MCF 10A (cell line): ENCODE measurements at places on chromosomes 5 and 9.
A peak's percentile ranks its signal among the peaks of the same experiment; 100 is the strongest.

- no peak for DNase-seq
These were observed 5.8 kb downstream of the OCLN start for GRCh38 chr5:69498384-69498783.

DNA sequence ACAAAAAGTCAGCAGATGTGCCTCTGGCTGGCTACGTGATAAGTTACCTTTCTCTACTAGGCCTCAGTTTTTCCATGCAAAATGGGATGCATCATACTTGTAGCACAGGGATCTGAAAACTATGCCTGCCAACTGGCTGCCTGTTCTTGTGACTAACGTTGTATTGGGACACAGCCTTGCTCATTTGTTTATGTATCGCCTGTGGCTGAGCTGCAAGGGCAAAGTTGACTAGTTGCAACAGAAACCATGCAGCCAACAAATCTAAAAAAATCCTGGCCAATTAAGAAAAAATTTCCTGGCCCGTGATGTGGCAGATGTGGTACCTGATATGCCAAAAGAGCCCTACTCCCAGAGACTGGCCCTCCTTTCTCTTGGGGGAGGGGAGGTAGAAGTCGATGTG lies 131.3 kb downstream of the SEC61B start:
- peak; percentile 92 for DNase-seq

DNA sequence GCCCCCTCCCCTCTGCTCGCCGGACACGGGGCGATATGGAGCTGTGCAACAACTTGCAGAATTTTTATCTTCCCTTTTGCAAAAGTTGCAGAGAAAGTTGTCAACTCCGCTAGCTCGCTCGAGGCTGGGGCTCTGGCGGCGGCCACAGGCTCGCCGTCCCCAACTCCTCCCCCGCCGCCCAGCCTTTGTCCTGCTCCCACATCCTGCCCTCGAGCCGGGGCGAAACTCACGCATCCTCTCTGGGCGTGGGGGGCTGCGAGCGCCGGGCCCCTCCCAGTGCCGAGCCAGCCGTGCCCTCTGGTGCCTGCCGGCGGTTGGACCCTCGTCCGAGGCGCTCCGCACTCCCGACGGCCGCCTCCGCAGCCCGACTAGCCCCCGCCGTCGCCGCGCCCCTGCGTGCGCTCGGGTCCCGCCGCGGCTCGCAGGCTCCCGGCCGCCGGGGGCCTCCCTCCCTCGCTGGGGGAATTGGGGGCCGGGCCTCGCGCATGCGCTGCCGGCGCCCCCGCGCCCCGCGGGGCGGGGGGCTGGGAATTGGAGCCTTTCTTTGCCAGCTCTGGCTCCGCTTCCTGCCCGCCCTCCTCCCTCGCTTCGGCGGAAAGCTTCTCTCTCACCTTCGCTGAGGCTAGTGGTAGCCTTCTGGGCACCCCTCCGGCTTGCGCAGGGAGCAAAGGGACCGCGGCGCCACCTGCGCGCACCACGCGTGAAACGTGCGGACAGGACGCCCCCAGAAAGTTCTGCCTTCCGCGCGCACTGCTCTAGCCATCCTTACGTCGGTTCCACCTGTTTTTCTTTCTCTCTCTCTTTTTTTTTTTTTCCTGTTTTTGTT lies at the start of gene CCNJL:
Gene CCNJL, minus strand, starts transcription at position 431 of the 826 bp plus-strand sequence. CDS start 641 bp downstream, outside the sequence.
- peak; percentile 59 for DNase-seq

DNA sequence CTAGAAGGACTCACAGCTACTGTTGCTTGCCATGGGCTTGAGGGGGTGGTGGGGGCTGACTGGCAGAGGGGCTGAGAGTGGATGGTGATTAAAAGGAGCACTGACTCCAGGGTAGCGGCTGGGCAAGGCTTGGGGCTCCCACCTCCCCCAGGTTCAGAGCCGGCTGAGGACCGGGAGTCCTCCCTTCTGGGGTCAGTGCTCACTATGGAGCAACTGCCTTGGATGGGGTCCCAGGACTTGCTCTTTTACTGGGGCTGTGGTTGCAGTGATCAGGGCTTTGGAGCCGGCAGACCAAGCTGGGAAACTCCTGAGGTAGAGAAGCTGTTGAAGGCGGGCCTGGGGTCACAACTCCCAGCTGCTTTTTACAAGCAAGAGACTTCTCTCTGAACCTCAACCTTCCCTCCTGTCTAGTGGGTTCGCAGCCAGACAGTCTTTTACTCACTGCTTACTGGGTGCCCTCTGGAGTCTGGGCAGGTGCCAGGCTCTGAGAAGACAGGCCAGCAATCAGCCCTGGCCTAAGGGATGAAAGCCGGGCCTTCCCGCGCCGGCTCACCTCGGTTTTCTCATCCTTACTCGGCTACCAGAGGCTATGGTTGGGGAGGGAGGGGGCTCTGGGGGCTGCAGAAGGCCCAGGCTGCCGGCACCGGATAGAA lies 795 bp upstream of the ASS1 start:
- DNase-seq, result peak; percentile 38

GRCh38 chr9:122468735-122469134 lies 9.0 kb downstream of the OR1J1 start:
- no peak for DNase-seq

GRCh38 chr5:102778478-102778877 lies 23.4 kb downstream of the PAM start:
- DNase-seq, result peak; percentile 58

- peak; percentile 48 for DNase-seq
These were observed 218.1 kb upstream of the CD180 start for GRCh38 chr5:67414712-67415111.

GRCh38 chr9:130703501-130703900 lies 9.9 kb downstream of the EXOSC2 start:
- DNase-seq, result no peak

DNA sequence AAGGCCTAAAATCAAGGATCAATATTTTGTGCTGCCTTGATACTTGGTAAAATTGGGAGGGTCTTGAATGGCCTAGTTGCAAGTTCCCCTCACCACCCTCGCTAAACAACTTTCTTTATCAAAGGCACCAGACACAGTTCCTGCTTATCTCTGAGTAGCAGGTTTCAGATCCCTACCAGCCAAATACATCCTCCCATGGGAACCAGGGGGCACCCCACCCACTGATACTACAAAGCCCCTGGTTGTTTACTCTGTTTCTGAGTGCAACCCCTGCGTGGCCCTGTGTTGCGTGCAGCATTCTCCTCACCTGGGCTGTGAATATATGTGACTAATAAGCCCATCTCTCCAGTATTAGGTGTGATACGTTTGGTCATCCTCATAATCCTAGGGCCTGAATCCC lies 314.9 kb downstream of the DRD1 start:
- no peak for DNase-seq

GRCh38 chr9:131391020-131391419 lies 2.9 kb upstream of the PRRC2B start:
- no peak for DNase-seq

DNA sequence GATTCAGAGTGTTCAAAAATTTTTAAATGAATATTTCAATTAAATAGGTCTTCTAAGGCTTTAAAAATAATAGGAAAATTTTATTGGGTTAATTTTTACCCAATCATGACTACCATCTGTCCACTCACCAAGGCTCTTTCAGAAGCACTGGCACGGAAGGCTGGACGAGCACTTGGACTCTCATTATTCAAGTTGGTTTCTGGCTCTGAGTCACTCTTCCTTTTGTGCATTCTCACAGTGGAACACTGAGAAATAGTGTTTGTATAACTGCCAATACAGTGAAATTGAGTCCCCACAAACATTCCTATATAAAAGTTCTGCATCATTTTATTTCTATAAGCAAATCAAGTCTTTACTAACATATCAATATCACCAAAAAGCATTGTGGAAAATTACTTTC lies 1149.0 kb downstream of the EFNA5 start:
- peak; percentile 71 for DNase-seq

GRCh38 chr9:2919347-2919746 lies 75.5 kb upstream of the PUM3 start:
- DNase-seq, result peak; percentile 29

GRCh38 chr9:120175031-120175430 lies 404.9 kb downstream of the CDK5RAP2 start:
- no peak for DNase-seq

DNA sequence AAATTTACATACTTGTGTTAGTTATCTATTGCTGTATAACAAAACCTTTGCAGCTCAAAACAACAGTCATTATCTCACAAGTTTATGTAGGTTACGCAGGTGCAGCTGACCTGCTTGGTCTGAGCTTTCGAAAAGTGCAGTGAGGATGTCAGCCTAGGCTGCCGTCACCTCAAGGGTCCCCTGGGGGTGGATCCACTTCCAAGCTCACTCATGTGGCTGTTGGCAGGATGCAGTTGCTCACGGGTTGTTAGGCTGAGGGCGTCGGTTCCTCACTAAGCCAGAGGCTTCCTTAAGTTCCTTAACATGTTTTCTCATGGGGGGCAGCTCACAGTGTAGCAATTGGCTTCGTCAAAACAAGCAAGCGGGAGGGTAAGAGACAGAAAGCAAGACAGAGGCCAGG lies 139.8 kb downstream of the DOCK8 start:
- DNase-seq, result no peak

GRCh38 chr5:149323621-149324205 lies 21.6 kb upstream of the GRPEL2 start:
- no peak for DNase-seq

- peak; percentile 97 for DNase-seq
These were observed 2.1 kb downstream of the MSANTD3 start for GRCh38 chr9:100428871-100429654.

DNA sequence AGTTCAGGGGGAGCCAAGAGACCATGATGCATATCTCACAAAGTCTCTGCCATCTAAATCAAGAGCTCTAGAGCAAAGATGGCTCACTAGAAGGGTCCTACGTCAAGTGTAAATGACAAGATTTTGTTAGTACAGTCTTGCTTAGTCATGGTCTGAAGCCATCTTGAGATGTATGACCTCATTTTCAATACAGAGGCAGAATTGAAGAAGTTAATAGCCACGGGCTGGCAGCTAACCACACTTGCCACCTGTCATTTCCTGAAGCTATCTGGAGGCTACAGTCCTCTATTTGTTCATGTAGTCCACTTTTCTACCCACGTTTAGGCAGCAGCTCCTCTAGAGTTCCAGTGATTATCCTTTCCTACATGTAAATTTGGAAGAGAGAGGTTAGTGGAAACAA lies 231.7 kb upstream of the CDH12 start:
- DNase-seq, result no peak
